ENCODE measurements at places on chromosomes 7 and 10.
A peak's percentile ranks its signal among the peaks of the same experiment; 100 is the strongest.

DNA sequence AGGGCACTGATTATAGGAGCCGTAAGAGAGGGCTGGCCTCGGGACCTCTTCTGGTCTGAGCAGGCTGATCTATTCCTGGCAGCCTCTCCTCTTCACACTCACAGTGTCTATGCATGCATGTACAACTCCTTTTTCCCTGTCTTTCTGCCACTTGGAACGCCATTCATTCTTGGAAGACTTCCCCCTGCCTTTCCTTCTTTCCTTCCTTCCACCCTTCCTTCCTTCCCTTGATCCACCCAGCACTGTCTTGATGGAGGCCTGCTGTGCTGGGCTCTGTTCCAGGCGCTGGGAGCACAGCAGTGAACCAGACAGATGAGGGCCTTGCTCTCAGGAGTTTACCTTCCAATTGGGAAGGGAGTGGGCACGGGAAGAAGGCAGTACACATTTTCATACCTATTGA is 114.8 kb downstream of the SH3PXD2A start:
- DNase-seq, result no peak

- no peak for DNase-seq
Measured at GRCh38 chr7:107043491-107043890, 1.0 kb upstream of the PRKAR2B start.

DNA sequence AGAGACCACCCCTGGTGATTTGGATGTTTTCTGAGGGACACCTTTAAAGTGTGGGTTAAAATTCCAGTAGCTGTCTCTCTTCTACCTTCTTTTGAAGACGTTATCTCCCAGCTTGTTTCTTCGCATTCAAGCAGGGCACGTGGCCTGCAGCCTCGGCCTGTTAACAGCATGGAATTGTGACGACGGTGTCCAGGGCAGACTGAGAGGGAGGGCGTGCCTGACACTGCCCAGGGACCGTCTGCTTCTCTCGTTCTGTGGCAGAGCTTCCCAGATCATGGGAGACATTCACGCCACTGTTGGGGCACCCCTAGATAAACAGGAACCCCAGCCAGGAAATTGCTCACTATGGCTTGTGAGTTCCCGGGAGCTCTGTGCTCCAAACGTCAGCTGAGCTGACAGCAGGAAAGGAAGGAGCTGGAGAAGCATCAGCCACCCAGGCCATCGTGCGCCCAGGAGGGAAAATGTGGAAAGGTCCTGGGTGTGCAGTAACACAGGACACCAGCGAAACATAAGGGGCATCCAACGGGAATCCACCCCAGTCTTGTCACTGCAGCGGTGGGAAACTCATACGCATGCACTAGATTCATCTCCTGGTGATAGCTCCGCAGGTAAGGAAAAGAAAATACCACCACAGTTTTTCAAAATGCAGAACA is 41.1 kb upstream of the RBM33 start:
- DNase-seq, result no peak

GRCh38 chr10:16905320-16905719 is 88.1 kb upstream of the RSU1 start:
- no peak for DNase-seq

DNA sequence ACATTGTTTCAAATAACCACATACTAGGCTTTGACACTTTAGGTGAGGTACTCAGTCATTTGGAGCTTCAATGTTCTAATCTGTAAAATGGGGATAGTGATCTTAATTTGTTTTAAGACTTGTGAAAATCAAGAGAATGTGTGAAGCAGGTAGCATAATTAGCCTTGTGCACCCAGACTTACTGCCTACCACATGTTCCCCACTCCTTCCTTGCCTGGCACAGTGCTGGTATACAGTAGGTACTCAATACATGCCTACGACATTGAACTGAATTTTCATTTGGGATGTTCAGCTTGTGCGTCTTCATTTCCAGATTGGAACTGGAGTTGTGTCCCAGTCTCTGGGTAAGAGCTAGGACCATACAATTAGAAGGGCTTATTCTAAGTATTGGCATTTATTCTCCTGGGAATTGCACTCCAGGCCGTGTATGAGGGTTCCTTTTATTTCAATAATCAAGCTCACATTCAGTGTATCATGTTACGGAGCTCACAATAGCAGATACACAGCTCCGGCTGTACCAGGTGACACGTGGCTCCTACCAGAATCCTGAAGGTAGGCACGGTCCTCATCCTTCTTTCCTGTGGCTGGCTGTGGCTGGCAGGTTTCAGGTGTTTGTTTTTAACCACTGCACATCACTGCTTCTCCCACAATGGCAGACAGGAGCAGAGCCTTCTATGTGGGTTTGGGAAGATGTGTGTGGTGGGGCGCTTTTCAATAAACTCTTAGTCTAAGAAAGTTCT is 109.4 kb upstream of the PDCD4 start:
- DNase-seq, result no peak

DNA sequence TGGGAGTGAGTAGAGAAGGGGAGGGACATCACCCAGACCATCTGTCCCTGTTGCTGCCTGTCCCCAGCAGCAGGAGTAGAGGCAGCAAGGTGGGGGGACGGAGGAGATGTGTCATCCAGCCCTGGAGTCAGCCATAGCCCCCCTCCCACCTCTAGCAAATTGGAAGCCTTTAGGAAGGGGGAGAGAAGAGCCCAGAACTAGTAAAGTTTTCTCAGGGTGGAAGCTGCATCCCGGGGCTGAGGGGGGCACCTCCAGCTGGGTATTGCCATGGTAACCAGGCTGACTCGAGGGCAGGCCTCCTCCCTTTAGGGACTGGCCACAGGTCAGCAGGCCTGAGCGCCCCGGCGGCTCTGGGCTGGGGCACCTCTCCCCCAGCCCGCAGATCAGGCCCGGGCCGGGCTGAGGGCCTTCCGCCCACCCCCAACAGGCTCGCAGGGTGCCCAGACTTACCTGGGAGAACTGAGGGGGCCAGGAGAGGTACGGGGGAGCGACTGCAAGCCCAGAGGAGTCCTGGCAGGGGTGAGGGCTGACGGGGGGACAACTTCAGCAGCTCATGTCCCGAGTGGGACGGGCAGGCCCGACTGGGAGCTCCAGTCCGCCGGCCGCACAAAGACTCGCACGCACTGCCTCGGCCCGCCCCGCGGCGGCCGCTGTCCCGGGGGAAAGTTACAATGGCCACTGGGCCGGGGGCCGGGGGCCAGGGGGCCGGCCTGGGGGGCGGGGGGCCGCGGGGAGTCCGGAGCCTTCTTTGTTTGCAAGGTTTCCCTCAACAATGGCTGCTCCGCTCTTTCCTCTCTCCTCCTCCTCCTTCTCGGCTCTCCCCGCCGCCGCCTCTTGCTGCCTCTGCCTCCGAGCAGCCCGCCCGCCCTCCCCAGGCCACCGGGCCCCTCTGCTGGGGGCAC is 6.0 kb downstream of the LDB1 start:
- DNase-seq, result no peak

- no peak for DNase-seq
Measured at GRCh38 chr7:24298696-24299095, 14.7 kb downstream of the NPY start.

DNA sequence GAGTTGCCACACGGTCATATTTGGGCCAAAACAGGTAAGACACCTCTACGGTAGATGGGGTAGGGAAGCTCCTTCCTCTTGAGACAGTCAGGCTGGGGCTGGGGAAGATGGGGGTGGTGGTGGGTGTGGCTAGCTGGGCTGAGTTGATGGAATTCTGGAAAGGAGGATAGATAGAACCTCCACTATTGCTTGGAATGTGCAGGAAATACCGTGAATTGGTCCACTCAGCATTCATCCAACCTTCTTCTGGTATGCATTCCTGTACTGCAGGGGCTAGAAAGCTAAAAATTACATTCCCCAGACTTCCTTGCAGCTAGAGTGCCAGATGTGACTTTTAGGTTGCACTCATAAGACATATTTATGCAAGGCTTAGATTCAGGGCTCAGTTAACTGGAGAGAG is 24.8 kb downstream of the TLX1 start:
- DNase-seq, result no peak

DNA sequence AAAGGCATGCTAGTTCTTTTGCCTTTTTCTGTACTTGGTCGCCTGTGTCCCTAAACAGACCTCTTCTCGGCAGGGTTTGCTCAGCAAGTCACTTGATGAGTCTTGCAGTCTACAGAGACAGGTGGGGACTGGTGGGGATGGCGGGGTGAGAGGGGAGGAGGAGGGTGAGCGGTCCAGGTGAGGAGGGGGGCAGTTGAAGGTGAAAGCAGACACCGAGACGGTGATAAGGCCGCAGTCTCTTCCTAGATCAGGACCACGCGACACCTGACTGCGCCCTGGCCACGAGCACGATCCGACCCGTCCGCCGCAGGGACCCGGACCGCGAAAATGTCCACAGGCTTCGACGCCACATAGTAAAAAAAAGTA is 566 bp downstream of the ASNS start:
- DNase-seq, result peak; percentile 45

All from common myeloid progenitor, CD34-positive (primary cell).